ENCODE measurements at places on chromosomes 7 and 10.

- no peaks in the 10 kb centered on the region for H3K27me3 ChIP-seq
- H3K4me1 ChIP-seq, result no peaks in the 10 kb centered on the region
- no peak overlapping the region for H3K27ac ChIP-seq
- DNase-seq, result no peak
- H3K36me3 ChIP-seq, result no peaks in the 10 kb centered on the region
These were observed 24.4 kb upstream of the LRRC18 start for GRCh38 chr10:48964038-48964437.

- H3K4me3 ChIP-seq, result no peak overlapping the region
- peaks cover 11% of the 10 kb centered on the region for H3K4me1 ChIP-seq
- H3K27ac ChIP-seq, result no peak overlapping the region
- DNase-seq, result no peak
- no peaks in the 10 kb centered on the region for H3K36me3 ChIP-seq
These were observed 5.4 kb downstream of the ADAMTS14 start for GRCh38 chr10:70677620-70678249.

DNA sequence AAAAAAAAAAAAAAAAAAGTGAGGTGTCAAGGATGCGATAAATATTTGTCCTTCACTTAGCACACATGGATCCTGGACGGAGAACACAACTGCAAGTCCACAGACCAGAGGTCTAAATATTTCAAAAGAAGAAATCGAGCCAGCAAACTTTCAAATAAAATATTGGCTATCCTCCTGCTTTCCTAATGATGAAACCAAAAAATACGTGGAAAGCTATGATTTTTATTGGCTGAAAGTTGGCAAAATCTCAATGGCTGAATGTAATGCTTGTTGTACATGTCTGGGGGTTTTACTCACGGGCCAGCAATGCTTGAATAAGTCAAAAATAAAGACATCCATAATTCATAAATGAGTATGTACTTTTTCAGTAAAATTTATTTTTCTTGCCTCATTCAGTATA is 19.0 kb upstream of the MGMT start:
- no peaks in the 10 kb centered on the region for H3K4me1 ChIP-seq
- H3K27ac ChIP-seq, result no peak overlapping the region
- no peak for DNase-seq

DNA sequence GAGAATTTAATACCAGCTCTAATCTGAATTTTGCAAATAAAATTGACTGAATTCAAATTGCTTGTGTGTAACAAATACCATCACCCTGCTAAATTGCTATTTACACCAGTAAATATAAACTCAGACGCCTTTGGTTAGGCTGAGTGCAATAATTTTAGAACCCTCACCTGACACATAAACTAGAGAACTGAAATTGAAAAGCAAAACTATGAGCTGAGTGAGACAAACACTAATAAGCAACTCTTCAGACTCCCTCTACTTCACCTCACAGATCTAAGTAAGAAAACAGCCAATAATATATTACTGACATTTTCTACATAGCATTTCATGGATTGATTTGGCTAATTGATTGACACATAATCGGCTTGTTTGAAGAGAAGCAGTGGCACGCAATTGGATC is 621.2 kb downstream of the REEP3 start:
- H3K4me3 ChIP-seq, result no peak overlapping the region
- no peaks in the 10 kb centered on the region for H3K4me1 ChIP-seq
- no peak for DNase-seq
- H3K27ac ChIP-seq, result no peak overlapping the region
- no peaks in the 10 kb centered on the region for H3K27me3 ChIP-seq

DNA sequence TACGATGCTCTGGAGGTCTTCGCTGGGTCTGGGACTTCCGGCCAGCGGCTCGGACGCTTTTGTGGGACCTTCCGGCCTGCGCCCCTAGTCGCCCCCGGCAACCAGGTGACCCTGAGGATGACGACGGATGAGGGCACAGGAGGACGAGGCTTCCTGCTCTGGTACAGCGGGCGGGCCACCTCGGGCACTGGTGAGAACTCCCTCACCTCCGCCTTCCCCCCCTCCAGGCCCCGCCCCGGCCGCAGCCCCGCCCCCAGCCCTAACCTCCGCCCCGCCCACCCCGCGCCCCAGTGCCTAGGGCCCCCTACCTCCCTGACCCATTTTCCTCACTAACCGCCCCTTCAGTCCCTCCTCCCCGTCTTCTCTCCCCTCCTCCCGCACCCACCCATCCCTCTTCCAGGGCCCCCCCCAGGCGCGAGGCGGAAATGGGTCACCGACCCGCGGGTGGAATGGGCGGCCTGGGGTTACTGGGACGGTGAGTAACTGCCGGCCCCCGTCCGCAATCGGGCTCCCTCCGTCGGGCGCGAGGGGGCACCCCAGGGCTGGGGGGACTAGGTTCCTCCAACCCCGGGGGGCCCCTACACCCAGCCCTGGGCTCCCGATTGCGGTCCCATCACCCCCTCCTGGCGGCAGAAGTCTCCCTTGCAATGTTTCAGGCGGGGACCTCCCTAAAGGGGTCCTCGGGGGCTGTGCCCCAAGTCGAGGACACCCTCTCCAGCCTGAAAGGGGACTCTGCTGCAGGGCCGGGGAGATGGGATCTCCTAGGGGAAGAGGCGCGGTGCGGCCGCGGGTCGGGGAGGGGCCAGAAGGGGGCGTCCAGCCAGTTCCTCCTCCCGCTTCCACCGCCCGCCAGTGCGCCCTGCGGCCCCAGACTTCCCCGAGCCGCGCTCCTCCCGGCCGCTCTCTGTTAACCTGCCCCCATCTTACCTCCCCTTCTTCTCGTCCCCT is 2.1 kb downstream of the PCOLCE start:
- DNase-seq, result peak; percentile 90
- H3K36me3 ChIP-seq, result no peaks in the 10 kb centered on the region
- H3K4me3 ChIP-seq, result peak overlapping the region; percentile 71
- peak overlapping the region; percentile 69 for H3K27ac ChIP-seq
- H3K27me3 ChIP-seq, result no peaks in the 10 kb centered on the region

DNA sequence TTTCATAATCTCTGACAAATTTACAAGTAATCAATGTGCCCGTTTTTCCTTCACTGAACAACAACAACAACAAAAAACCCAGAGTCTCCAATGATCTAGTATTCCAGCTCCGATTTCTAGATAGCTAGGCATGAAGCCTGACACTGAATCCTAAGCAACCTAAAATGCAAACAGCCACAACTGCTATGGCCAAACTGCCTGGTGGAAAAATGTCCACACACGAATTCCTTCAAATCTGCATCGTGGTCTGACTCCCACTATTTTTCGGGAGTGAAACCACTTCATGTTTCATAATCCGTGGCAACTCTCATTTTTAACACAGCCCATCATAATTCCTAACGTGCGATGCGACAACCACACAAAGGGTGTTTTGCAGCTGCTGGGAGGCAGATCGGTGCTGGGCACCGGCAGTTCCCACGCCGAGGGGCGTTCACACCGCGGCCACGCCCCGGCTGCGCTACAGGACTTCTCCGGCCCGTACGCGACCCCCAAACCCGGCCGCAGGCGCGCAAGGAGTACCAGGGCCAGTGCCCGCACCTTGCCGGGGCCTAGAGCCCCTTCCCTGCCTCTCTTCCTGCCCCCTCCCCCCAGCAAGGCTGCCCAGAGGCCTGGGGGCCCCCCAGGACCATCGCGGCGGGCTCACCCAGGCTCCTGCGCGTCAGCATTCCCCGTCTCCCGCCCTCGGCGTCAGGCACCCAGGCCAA is 814 bp downstream of the RUFY2 start:
- H3K36me3 ChIP-seq, result peaks cover 5% of the 10 kb centered on the region
- peak overlapping the region; percentile 97 for H3K4me3 ChIP-seq
- peak overlapping the region; percentile 91 for H3K27ac ChIP-seq
- H3K27me3 ChIP-seq, result no peaks in the 10 kb centered on the region
- DNase-seq, result peak; percentile 82

GRCh38 chr7:47492716-47493325 is 89.1 kb downstream of the TNS3 start:
- H3K4me3 ChIP-seq, result no peak overlapping the region
- H3K36me3 ChIP-seq, result no peaks in the 10 kb centered on the region
- DNase-seq, result no peak
- peaks cover 44% of the 10 kb centered on the region for H3K4me1 ChIP-seq
- H3K27ac ChIP-seq, result no peak overlapping the region

DNA sequence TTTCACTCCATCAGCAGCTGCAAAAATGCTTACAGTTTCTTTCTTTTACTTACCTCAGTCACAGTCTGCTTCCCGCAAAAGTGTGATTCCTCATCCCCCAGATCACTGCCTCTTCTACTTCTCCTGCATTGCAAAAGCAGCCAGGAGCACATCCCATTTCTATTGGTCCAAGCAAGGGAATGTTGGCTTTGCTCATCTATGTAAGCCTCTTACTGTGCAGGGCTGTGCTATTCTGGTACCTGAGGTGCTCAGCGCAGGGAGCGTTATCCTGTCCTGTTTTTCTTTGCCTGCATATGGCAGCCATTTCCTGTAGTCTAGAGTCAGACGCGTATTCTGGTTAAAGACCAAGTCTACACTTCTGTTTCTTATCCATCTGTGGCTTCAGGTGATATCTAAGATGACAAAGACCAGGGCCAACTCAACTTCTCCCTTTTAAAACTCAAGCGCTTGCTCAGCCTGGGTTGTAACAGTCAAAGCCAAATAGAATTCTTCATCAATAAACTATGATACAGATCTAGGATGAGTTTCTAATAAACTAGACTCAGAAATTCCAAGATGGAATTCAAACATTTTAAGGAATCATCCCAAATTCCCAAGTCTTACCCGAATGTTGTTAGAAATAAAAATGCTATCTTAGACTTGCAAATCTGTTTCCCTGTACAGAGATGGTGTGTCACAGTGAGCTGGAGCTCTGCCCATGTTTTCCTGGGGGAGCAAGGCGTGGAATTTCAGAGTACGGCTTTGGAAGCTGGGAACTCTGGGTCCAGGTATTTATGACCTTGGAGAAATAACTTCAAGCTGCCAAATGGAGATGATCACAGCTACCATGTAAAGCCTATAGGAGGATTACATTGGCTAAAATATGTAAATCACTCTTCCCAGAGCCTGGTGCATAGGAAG is 6.1 kb upstream of the RBM17 start:
- DNase-seq, result no peak
- H3K4me1 ChIP-seq, result peaks cover 17% of the 10 kb centered on the region
- no peaks in the 10 kb centered on the region for H3K36me3 ChIP-seq
- no peak overlapping the region for H3K4me3 ChIP-seq
- no peaks in the 10 kb centered on the region for H3K27me3 ChIP-seq

DNA sequence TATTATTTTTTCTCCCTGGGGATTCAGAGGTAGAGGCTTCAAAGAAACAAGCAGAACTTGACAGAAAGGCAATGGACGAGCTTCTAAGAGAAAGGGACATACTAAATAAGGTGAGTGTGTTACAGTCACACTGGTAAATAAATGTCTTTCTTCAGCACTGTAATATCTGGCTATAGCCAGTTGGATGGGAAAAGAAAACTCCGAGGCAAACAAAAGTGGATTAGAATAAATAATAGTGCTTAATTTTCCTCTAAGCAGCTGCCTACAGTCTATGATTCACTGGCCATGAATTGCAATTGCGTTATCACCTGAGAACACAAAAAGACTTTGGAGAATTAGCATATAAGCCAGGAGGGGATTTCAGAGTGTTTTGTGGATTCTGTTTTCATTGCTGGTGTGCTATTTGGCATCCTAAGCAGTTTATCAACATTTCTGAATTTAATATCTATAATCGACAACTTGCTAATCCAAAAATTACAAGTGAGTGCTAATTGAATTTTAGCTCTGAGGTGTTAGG is 23.2 kb downstream of the CFAP58 start:
- no peaks in the 10 kb centered on the region for H3K27me3 ChIP-seq
- no peak overlapping the region for H3K27ac ChIP-seq
- DNase-seq, result no peak
- no peak overlapping the region for H3K4me3 ChIP-seq
- H3K4me1 ChIP-seq, result no peaks in the 10 kb centered on the region
- no peaks in the 10 kb centered on the region for H3K36me3 ChIP-seq

DNA sequence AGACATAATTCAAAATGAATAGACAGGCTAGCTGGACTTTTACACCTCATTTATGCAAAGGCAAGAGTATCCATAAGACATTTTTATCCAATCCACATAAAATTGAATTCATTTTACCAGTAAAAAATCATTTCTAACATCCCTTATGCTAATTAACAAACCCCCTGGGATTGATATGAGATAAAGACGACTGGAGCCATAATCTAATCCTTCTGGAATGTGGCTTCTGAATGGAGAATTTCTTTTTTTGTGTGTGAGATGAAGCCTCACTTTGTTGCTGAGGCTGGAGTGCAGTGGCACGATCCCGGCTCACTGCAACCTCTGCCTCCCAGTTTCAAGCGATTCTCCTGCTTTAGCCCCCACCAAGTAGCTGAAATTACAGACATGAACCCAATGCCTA is 90.4 kb downstream of the AKR1D1 start:
- no peak overlapping the region for H3K4me3 ChIP-seq
- H3K27ac ChIP-seq, result no peak overlapping the region
- no peaks in the 10 kb centered on the region for H3K27me3 ChIP-seq
- DNase-seq, result no peak

GRCh38 chr7:3495954-3496353 is 194.9 kb downstream of the SDK1 start:
- no peaks in the 10 kb centered on the region for H3K27me3 ChIP-seq
- no peak overlapping the region for H3K4me3 ChIP-seq
- no peak for DNase-seq
- no peaks in the 10 kb centered on the region for H3K4me1 ChIP-seq
- no peak overlapping the region for H3K27ac ChIP-seq

GRCh38 chr10:123180101-123181090 is 26.2 kb downstream of the BUB3 start:
- H3K27me3 ChIP-seq, result no peaks in the 10 kb centered on the region
- H3K4me1 ChIP-seq, result no peaks in the 10 kb centered on the region

DNA sequence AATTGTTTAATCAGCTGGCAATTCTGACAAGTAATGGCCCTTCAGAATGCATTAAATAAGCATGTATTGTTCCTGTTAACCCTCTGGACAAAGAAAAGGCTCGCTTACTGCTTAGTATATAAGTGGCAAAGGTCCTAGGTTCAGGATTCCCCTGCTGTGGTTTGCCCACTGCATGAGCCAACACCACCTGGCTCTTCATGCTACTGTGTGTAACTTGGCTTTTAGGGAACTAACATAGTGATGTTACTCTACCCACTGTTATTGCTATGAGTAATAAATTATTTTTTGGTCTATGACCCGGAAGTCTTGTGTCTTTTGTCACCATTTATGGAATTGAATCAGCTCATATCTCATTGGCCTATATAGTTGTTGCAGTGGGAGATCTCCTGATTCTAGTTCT is 791.7 kb upstream of the PHF14 start:
- no peaks in the 10 kb centered on the region for H3K4me1 ChIP-seq
- no peaks in the 10 kb centered on the region for H3K36me3 ChIP-seq
- no peak for DNase-seq
